ENCODE measurements at places on chromosomes 4 and X.
A peak's percentile ranks its signal among the peaks of the same experiment; 100 is the strongest.

DNA sequence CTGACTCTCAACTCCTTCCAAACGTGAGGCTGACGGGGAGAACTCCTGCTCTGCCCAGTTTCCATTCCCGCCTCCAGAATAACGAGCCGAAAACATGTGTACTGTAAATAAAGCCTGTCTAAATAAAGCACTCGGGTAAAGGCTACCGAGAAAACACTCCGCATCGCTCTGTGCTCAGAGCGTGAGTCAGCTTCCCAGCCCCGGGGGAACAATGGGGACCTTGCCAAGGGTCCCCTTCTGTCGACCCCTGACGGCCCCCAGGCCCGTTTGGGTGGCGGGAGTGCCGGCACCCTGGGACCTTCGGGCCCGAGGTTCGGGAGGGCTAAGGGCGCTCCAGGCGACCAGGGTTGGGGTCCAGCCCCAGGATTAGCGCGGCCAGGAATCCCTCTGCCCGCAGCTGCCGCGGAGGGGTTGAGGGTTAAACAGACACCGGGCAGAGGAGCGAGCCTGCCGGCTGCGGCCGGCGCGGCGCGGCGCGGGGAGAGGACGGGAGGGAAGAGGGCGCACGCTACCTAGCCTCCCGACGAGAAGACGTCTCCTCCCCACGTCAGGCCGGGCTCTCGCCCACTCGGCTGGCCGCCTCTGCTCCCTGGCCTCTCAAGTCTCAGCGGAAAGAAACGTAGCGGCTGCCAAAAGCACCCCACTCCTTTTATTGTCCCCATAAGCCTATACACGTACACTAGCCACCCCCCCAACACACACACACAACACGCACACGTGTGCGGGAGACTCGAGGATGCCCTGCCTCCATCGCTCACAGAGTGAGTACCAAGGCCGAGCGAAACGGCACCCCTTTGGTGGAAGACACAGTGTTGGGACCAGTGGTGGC is 85.5 kb downstream of the BCOR start:
- no peak for DNase-seq

DNA sequence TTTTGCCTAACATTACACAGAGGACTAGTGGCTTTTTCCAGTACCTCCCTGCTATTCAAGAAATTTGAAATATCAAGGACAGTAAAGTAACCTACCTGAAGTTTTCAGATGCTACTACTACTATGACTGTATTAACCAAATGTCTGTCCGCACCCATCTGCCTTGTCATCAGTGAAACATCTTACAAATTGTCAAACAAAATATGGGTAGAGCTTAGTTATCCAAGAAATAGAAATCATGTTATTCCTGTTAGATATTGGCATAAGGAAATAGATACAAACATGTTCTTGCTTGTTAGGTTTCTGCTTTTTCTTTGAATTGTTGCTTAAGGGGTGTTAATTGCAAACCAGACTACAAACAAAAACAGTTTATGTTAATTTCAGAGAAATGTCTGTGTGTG is 63.9 kb downstream of the PLS3 start:
- no peak for DNase-seq

DNA sequence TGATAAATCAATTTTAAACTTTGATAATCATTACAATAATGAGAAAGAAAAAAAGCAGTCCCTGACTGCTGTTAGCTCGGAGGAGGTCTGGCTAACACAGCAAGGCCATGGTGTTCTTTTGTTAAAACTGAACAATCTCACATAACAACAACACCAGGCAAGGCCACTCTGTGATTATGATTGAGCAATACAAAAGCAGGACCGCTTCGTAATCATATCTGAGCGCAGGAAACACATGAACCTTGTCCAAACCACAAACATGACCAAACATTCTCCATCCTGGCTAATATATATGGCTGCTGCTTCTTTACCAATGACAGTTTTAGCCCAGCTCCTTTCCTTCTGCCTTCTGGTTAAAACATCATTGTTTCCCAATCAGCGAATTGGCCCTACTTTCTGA is 76.8 kb upstream of the DDX53 start:
- DNase-seq = no peak

- no peak for DNase-seq
These were observed 1048.0 kb downstream of the PDHA2 start for GRCh38 chr4:96887857-96888256.

- no peak for DNase-seq
These were observed 399.3 kb downstream of the GPM6A start for GRCh38 chr4:175412746-175413145.

DNA sequence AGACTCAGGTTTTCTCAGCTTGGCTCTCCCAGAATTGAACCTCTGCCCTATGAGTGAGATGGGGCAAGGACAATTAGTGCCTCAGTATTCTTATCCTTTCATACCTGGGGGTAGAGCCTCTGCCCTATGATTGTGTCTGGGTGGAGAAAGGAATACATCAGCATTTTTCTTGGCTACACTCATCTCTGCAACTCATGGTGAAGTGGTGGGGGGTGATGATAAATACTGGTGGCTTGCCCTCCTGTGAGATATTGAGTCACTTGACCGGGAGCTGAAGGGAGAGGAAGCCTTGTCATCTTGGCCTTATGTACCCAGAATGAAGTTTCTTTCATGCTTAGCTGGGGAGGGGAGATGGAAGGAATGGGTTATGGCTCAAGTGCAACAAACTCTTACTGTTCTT is 71.3 kb upstream of the ENOX2 start:
- no peak for DNase-seq

GRCh38 chrX:11813341-11813740 is 55.3 kb downstream of the MSL3 start:
- DNase-seq = no peak

DNA sequence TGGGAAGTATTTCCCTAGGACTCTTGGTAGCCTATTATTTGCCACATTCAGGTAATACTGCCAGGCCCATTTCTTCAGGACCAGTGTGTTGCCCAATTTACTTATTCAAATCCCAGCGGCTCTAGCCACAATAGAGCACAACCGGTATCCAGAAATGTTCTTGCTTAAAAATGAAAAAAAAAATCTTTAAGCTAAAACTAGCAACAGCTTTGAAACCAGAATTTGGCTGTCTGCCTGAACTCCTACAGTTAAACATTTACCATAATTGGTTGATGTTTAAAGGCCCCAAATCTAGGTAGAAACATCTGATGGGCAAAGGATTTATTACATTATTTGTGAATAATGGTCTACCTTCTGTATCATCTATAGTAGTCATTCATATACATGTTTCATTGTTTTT is 930 bp upstream of the SLITRK4 start:
- DNase-seq = no peak

- DNase-seq = no peak
These were observed 193.7 kb downstream of the SPATA18 start for GRCh38 chr4:52244848-52245247.

DNA sequence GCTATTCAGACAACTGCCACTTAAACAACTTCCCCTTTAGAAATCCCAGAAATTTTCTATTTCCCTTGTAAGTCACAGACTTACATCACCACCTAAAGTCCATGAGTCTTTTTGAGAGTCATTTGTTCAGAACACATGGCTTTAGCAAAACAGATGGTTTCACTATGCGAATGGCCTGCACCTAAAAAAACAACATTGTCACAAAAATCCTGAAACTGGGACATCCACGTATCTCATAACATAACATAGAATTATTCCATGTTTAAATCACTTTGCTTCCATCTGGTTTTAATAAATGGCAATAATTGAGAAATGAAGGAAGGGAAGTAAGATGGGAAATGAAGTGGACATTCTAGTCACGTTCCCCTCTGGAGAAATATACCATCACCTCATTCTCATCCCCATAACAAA is 155.3 kb upstream of the EDNRA start:
- no peak for DNase-seq

DNA sequence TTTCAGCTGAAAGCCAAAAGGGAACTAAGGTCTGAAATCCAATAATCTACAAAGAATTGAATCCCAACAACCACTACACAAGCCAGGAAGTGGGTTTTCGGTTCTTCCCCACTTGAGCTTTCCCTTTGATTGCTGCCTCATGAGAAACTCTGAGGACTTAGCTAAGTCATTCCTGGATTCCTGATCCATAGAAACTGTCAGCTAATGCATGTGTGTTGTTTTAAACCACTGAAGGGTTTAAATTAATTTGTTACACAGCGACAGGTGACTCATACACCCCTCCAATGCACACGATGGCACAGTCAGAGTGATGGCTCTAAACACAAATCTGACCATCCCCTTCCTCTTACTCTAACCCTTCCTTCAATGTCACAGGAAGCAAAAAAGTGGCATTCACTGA is 282.9 kb downstream of the RAB28 start:
- DNase-seq = no peak

DNA sequence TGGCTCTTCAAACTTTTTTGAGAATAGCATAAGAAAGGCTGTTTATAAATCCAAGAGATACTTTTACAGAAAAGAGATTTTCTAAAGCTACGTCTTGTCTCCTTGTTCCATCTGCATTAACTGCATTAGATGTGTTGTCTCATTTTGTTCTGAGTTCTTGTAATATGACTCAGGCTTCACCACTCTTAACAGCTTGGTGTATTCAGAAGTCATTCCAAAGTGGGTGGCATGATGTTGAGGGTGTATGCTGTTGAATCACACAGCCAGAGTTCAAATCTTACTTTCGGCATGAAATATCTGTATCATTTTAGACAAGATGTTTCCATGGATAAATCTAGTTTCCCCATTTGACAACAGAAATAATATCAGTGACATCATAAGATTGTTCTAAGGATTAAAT is 30.1 kb downstream of the SYTL5 start:
- DNase-seq = no peak

DNA sequence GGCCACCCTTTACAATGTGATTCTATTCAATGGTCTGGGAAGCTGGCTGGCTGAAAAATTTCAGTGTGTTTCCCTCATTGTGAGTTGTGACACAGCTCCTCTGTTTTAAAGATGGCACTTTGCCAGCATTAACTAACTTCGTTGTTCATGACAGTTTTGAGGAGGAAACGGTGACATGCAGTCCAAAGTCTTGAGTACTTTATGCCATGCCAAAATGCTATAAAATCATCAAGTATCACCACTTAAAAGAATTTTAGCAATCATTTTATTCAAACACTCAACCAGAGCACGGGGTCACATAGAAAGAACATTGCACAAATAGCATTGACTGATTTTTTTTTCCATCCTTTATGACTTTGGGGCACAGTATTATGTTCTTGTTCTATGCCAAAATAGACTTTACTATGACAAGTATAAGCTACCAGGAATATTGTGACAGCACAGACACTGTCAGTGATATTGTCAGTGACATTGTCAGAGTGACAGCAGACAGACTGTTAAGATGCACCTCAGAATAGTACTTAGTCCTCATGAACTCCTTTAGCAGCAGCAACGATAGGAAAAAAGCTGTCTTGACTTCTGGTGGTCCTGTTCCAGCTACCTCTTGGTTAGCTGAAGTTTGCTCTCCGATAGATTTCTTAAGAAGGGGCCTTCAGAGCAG is 46.7 kb downstream of the CXCL13 start:
- DNase-seq = no peak

DNA sequence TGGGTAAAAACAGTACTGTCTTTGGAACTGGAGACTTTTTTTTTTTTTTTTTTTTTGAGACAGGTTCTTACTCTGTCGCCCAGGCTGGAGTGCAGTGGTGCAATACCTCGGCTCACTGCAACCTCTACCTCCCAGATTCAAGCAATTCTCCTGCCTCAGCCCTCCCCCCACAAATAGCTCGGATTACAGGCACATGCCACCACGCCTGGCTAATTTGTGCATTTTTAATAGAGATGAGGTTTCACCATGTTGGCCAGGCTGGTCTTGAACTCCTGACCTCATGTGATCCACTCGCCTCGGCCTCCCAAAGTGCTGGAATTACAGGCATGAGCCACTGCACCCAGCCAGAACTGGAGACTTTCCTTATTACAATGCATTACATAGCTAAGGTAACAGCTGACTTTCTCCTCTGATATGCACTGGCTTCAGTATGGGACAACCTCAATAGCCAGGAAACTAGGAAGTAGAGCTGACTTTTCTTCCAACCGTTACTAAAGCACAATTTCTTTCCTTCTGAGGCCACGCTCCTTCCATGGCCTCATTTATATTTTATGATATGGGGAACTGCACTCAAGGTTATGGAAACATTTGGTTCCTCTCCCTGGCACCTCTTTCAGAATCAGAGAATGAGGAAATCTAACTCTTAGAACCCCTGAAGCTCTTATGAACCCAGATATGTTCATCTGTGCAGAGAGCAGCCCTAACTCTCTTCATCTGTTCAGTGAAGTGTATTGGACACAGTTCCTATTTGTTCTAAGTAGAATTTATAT is 53.5 kb upstream of the FAM9B start:
- no peak for DNase-seq

- DNase-seq = no peak
These were observed 87.8 kb upstream of the BMPR1B start for GRCh38 chr4:94669672-94670664.

GRCh38 chr4:14023896-14024295 is 396.4 kb upstream of the BOD1L1 start:
- no peak for DNase-seq

GRCh38 chr4:36285784-36286480 is 4.5 kb downstream of the DTHD1 start:
- peak; percentile 84 for DNase-seq
